ENCODE measurements at places on chromosomes 1 and 21.

GRCh38 chr1:183582021-183582713 lies 8.1 kb downstream of the NCF2 start:
- DNase-seq, result no peak

GRCh38 chr1:180376800-180377199 lies 125.6 kb downstream of the ACBD6 start:
- no peak for DNase-seq

- no peak for DNase-seq
Measured at GRCh38 chr1:36125129-36125991, at the start of gene COL8A2. Gene COL8A2 (minus strand): TSS chr1:36125222. CDS start chr1:36100242, 24,980 bp downstream.

- no peak for DNase-seq
Measured at GRCh38 chr21:15437883-15438282, 291.9 kb upstream of the USP25 start.

DNA sequence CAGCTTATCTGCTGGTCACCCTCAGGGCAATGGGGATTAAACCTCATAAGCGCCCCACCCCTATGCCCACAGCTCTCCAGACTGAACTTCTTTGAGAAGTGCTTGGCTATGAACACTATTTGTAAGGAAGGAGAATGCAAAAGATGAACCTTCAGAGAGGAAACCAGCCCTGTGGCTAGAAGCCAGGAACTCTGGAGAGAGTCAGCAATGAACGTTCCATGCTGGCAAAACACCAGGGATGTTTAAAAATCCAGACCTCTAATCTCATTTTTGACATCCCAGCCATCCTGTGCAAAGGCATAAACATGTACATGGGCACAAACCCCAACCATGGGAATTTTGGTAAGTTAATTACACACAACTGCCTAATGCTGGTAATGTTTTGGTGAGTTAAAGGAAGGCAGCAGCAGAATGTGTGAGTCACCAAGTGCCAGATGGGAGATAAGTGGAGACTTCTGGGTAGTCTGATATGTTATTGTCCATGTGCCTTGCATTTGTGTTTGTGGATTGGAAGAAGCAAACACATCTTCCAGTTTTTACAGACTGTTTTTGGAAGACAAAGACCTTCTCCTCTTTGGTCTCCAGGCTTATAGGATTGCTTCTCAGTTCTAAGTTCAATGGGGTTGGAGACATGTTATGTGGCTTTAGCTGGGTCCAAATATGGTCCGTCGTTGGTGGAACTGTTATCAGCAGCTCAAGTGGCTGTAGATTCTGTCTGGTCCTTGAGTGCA lies 174.1 kb upstream of the ETV3 start:
- no peak for DNase-seq

DNA sequence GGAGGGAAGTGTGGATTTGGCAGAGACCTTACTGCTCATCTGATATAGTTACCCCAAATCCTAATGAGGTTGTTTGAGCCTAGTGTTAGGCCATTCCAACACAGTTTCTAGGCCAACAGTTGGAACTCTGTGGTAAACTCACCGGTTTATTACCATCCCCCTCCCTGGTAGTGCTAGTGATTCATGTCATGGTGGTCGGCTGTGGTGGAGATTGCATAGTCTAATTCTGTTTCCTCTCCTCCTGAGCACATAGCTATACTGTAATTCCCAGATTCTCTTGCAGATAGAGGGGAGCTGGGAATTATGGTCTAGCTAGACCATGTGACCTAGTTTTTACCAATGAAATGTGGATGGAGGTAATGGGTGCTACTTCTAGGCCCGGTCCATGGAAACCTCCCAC lies 123.7 kb upstream of the KIF26B start:
- no peak for DNase-seq

GRCh38 chr1:66563941-66564630 lies 30.1 kb downstream of the SGIP1 start:
- no peak for DNase-seq

DNA sequence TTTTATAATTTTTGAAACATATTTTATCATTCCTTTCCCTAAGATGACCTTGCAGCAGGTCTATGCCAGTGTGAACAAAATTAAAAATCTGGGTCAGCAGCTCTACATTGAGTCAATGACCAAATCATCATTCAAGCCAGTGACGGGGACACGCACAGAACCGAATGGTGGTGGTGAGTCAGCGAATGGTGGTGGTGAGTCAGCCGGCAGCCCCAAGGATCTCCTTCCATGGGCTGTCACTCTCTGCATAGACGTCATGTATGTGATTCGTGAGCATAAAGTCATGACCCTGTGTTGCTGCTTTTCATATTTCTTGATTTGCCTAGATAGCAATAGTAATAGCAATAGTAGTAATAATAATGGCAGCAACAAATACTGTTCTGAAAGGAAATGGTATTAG lies 26.3 kb downstream of the PER3 start:
- no peak for DNase-seq

DNA sequence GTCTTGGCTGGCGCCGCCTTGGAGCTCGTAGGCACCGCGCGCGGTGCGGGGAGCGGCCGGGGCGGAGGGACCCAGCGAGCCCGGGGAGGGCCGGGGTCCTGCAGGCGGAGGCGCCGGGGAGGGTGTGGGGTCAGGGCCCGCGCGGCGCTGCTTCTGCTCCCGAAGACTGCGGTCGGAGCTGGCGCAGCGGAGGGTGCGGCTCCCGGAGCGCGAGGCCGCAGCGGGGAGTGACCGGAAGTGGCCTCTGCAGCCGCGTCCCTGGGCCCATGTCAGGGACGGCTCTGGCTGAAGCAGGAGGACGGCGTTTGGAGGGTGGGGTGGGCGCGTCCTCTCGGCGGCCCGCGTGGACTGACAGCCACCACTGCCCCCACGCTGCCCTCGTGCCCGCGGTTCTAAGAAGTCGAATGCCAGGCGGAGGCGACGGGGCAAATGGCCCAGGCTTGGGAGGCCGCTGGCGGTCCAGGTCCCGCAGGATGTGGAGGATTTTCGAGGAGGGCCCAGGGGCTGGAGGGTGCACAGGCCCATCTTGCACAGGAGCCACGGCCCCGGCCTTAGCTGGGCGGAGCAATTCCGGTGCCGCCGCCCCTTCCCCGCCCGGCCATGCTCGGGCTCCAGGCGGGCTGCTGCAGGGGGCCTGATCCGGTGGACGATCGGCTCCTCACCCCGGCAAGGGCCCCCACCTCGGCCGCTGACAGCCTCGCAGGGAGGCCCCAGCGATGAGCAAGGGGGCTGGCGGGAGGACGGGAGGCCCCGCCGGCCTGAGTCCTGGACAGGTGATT lies 7.7 kb upstream of the ZNF669 start:
- no peak for DNase-seq

GRCh38 chr1:25099343-25099951 lies 132.9 kb downstream of the SYF2 start:
- peak; percentile 61 for DNase-seq
